Spleen (tissue), 13 donors: ENCODE measurements at places on chromosomes 13 and 19. TPM values are rescaled to one million over a fixed set of nuclear protein-coding genes. Genes with fewer than 3 reads are reported as not detected.

DNA sequence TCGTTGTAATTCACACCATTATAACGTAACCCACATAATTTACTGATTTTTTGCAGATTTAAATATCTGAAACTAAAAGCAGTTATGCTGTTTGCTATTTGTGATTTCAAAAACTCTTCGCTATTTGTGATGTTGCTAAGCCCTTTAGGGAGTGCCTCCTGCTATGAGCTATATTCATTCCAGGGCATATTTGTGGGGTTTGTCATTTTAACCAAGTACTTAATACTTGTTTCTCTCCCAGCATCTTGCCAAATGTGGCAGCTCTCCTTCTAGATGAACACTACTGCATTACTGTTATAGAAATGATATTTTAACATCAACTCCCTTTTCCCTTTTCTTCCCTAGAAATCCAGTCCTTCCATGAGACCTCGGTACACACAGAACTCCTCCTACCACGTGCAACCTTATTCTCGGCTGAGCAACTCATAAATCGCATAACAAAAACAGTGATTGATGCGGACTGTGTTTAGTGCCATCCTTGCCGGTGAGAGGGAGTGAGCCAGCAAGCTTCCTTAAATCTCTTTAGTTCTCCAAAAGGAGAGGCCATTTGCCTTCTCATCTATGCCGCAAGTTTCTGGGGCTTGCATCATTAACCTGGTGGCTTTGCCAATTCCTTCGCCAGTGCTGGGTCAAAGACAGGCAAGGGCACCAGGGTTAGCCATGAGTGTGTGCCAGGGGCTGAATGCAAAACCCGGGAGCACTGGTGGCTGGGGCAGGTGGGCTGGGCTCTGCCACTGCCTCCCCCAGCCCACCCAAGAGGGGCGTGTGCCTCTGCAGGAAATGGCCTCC, 33.4 kb downstream of the RFX2 start:
- DNase-seq = no peak

DNA sequence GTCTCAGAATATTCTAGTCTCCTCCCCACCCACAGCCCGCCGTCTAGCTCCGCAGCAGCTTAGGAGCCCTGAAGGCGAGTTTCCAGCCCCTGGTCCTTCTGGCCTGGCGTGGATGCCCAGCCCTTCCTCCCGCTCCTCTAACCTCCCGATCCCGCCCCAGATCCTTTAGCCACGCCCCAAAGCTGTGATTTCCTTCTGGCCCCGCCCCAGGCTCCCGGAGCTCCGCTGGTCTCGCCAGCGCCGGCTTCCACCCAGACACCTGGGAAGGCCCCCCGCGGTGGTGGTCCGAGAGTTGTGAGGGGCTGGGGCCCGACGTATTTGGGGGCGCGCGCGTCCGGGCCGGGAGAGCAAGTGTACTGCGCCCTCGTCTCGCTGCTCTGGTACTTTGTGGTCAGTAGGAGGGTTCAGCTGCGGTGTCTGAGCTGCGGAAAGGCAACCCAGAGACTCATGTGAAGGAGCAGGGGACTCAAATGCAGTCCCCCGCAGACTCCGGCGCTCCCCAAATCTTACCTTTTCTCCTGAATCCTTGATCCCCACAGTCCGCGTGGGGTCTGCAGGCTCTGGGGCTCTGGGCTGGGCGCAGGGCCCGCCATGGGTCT, at the start of gene CGB7:
Gene CGB7 (minus strand): TSS at position 114 of the 599 bp plus-strand sequence. CDS start 2,374 bp downstream, outside the sequence.
- DNase-seq = peak; percentile 79

UFM1 gene
- total RNA-seq = 50.1 TPM

GRCh38 chr19:32296694-32297093, 48.7 kb upstream of the ZNF507 start:
- no peak for DNase-seq

GTF2F2 gene
- 12.8 TPM for total RNA-seq

GRCh38 chr13:37481011-37481884, 117.3 kb downstream of the POSTN start:
- DNase-seq = no peak

DNA sequence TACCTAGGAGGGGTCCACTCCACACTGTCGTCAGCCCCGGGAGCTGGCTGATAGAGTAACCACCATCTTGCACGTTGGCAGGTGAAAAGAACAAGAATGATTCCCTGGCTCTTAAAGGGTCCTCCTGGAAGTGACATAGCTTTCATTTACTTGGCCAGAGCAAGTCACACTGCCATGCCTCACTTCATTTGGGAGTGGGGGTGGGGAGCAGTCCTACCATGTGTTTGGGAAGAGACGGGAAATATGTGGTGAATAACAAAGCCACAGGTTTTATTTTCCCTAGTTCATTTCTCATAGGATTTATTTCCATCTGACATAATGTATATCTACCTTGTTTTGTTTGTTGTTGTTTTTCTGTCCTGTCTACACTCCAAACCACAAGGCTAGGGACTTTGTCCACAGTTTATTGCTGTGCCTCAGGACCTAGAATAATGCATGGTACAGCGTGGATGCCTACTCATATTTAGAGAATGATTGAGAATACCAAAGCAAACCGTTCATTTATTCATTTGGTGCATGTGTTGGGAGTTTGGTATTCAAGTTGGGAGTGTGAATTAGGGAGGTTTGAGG, 26.8 kb downstream of the UBAC2 start:
- no peak for DNase-seq

PROZ gene
- total RNA-seq = not detected

DNA sequence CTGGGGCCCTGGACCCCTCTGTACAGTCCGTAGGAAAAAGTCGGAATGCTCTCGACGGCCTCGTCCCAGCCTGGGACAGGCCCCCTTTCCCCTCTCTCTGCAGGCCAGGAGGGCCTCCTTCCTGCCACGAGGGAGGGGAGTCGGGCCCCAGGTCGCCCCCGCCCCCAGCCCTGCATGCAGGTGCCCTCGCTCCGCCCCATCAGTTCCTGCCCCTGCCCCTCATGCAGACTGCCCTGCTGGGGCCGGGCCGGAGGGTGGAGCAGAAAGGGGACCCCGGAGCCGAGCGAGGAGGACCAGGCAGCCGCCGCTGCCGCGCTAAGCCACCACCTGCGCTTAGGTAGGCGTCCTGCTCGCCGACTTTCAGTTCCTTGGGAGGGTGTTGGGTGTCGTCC, 7.3 kb downstream of the LYL1 start:
- DNase-seq = peak; percentile 94

NDFIP2 gene
- 22.2 TPM for total RNA-seq

GPC6 gene
- 2.0 TPM for total RNA-seq

COQ8B gene
- 34.9 TPM for total RNA-seq

GRCh38 chr13:61415058-61415721, 459 bp downstream of the PCDH20 start:
- peak; percentile 63 for DNase-seq

AKAP11 gene
- total RNA-seq = 37.0 TPM

DNA sequence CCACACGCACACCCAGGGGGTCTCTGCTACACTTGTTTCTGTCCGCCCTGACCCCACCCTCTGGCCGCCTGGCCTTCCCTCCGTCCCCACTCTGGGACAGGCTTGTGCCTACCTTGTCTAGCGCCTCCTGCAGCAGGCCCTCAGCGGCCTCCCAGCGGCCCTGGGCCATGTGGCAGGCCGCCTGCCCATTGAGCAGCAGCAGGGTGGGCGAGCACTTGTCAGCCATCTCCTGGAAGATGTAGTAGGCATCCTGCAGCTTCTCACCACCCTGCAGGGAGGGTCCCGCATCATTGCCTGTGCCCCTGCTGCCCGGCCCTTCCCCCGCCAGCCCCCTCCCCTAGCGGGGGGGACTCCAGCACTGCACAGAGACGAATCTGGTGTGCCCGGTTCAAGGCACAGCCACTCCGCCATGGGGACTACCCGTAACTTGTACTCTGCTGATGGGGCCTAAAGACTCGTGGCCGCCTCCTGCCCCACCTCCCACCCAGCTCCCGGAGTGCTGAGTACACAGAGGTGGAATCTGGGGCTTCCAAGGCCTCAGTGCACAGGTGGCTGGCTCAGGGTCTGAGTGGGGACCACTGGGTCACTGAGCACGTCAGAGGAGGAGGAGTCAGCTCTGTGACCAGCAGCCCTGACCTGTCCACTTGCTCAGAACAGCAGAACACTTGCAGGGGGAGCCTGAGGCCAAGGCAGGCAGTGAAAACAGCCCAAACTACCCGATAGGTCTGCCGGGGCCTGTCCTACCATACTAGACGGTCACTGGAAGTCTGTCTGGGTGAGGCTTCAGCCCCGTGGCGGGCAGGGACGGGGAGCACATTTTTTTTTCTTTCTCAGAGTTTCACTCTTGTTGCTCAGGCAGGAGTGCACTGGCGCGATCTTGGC, 7.4 kb upstream of the CERS1 start:
- DNase-seq = no peak

DNA sequence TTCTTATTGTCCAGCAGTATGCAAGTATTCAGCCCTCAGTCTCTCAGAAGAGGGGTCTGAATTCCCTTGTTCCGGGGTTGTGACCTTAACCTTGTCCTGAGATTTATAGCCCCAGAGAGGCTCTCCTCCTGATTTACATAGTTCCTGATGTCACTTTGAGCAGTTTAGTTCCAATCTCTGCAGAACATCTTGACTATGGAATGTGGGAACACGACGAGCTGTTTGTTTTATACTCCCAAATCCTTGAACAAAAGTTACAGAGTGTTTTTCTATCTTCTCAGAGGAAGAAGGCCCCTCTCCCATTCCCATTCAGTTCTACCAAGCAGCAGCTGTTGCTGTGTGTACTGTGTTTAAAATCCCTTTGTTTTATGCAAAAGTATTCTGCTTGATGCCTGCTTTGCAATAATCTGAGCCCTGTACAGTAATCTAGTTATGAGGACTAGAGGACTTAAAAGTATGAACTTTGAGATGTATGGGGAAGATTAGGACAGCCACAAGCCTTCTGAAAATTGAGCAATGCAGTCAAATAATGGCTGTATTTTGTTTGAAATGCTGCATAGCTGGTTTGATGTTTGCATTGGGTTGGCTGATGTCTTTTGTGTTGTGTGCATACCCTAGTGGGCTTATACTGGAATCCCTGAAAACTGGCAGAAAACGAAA, 74.7 kb downstream of the KL start:
- DNase-seq = no peak

SLC6A16 gene
- 6.2 TPM for total RNA-seq
